ENCODE measurements at places on chromosomes 3 and 15.

DNA sequence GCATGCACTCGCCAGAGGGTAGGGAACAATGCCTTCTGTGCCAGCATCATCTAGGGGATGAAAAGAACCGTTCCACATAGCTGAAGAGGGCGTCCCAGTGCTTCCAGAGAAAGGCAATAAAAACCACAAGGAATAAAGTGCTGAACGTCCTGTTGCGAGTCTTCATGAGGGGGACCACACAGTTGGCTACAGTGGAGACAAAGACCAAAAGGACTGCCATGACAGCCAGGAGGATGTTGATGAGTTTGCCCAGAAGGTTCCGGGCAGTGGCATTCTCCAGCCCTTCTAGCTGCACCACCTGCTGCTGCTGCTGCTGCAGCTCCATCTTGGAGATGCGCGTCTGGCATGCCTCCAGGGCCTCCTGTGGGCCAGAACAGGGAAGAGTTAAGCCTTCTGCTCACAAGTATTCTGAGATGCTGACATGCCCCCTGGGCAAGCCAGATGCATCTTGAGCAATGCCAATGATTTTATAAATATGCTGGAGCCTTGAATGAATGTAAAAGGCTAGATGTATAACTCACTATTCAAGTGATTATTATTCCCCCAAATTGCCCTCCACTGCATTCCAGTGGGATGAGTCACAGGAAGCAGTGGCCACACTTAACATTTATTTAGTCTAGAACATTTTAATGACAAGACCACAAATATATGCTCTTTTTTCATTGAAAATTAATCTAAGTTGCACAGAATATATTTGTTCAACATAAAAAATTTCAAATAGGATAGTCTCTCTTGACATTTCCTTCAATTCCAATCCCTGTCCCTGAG, 45.1 kb upstream of the PLXND1 start:
- DNase-seq, result peak; percentile 40

DNA sequence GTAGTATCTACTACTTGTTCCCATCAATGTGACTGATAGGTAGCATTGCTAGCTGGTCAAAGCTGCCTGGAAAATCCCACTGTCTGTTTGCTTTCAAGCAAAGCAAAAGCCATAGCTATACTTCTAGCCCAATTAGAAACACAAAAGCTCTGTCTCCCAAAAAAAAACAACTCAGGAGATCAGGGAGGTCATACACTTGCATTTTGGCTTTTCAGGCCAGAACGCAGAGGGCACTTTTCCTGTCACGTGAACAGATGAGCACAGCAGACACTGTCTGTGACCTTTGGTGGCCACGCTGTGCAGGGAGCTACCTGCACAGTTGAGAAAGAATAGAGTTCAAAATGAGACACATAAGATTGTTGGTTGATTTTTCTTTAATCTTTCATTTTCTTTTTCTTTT, 441.7 kb upstream of the PDZRN3 start:
- no peak for DNase-seq

DNA sequence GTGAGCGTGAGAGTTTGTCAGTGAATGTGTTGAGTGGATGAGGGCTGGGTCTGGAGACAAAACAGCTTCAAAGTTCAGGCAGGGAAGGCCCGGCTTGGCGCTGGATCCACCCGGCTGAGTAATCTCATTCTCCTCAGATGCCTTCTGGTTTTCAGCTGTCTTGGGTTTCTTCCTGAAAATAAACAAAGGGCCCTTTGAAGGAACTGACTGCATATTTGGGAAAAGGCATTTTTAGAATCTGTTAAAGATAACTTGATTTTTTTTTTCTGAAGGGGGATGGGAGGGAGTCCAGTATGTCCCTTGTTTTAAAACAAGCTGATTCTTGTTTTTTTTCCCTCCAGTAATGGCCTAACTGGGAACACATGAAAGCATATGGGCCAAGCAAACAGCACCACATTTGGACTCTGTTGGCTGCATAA, 86.4 kb downstream of the TIGIT start:
- DNase-seq, result peak; percentile 61

DNA sequence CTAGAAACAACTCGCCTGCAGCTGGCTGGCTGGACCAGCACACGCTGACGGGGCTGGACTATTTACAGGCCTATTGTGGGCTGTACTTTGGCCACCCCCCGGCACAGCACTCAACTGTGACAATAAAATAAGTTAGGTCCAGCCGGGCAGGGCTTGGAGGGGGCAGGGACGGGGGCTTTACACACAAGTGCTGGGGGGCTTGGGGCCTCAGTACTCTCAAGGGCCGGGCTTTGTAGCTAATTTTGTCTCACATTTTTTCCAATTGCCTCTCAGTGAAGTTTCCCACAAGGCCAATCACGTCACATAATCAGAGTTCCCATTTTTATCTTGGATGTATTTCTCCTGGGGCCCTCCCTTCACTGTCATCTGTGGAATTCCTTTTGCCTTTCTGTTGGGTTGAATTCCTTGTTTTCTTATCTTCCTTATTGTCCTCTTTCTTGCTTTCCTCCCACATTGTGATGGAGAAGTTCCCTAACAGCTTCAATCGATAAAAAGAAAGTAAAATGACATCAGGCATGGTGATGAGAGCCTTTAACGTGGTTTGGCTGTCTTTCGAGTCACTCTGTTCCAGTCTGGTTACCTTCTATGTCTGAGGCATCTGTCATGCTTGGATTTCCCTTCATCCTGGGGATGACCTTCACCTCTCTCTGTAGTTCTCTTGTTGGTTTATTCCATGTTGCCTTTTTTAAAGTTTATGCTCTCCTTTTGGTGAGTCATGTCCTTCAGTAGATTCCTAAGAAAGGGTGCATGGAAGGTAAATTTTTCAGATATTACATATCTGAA, 44.1 kb upstream of the CMTM7 start:
- no peak for DNase-seq

DNA sequence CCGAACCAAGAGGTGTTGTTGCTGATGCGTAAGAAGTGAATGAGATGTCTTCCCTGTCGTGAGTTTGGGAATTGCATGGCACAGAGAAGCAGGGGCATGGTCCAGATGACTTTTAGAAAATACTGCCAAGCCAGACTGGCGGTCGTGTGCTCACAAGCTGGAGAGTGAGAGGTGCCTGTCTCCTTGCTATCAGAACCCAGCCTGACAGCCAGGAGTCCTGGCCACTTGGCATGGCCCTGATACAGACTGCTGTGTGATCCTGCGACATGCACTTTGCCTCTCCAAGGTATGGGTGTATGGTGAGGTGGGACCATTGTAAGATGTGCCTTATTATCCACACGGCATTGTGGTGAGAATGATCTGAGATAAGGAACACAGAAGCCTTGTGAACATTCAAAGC, 93.0 kb downstream of the SMAD3 start:
- DNase-seq, result no peak

DNA sequence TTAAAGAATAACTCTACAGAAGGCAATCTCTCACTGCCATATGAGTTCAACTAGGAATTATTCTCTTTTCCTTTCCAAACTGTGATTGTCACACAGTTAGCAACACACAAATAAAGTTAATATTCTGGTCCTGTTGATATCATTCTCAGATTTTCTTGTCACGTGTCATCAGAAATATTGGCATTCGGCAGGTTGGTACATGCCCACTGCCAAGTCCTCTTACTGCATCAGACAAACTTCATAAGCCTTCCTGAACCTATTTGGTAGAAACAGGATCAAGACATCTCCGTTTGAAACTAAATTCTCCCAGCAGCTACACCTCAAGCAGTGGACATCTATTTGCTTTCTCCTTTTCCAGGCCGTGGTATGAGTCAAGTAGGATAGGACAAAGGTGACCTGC, 177.9 kb upstream of the SOX2 start:
- no peak for DNase-seq

DNA sequence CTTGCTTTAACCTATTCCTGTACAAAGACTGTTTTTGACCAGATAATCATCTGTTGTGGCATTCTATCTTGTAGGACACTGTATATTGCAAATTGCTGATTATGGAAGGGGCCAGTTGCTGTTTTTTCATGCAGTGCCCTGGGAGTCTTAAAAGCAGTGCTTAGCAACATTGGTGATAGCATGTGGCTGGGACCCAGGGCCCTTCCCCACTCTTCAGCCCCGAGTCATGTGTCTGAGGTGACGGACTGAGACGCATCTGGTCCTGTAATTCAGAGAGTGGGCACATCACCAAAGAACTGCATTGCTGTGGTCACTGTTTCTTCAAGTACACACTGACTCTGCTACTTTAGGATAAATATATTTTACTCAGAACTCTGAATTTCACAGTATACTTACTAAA, 63.4 kb downstream of the SNRK start:
- DNase-seq, result no peak

- no peak for DNase-seq
These were observed 56.4 kb downstream of the NCEH1 start for GRCh38 chr3:172654470-172654869.

GRCh38 chr3:184399410-184399809, 19.6 kb downstream of the CHRD start:
- DNase-seq, result peak; percentile 42

DNA sequence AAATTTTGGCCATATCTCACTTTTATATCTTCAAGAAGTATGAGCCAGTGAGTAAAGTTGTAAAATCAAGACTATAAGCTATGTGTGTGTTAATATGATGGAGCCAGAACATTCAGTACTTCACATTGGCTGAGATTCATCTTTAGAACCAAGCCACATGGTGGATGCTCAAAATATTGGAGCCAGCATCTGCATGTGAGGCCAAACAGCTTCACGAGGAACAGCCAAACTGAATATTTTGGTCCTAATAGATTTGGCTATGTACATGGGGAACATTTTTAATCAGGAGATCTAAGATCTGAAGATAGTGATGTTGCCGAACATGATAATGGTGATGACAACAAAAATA, 1089.8 kb downstream of the TUSC7 start:
- DNase-seq, result no peak

DNA sequence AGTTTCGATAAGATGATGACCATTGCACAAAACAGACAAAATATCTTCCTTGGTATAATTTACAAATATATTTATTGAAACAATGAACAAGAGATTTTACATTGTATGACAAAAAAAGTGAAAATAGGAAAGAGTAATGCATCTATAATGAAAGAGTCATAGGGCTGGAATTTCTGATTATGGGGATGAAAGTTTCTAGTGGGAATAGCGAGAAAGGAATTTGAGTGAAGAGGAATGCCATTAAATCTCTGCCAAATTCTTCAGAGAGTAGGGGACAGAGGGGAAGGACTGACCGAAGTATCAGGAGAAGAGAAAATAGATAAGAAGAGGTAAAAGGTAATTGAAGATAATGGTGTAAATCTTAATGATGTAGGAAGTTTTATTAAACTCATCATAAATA, 125.4 kb downstream of the VGLL3 start:
- no peak for DNase-seq

DNA sequence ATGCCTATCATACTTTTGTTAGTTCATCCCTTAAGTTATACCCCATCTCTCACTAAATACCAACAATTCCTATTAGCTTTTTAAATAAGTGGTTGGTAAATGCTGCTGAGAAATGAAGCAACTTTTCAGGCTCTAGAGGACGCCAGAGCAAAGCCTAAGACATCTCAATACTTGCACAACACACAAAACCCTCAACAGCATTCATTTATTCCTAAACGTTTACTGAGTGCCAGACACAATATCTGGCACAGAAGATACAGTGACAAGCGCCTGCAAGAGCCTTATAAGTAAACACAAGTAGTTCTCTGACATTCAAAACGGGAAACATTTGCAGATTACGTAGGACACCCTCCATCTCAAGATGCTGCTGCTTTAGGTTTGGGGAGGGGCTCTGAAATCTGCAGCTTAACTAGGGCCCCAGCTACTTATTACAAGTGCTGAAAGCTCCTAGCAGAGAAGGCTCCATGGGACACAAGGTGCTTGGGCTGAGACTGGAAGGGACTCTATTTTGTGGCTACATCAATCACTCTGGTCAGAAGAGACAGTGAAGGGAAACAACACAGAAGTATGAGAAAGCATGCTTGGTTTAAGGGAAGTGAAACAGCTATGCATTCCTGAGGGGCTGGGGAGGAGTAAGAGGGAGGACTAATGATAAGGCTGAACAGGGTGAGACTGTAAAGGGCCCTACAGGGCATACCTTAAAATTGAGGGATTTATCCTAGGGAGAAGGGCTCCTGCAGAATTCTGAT, 311.3 kb downstream of the PLCL2 start:
- no peak for DNase-seq

DNA sequence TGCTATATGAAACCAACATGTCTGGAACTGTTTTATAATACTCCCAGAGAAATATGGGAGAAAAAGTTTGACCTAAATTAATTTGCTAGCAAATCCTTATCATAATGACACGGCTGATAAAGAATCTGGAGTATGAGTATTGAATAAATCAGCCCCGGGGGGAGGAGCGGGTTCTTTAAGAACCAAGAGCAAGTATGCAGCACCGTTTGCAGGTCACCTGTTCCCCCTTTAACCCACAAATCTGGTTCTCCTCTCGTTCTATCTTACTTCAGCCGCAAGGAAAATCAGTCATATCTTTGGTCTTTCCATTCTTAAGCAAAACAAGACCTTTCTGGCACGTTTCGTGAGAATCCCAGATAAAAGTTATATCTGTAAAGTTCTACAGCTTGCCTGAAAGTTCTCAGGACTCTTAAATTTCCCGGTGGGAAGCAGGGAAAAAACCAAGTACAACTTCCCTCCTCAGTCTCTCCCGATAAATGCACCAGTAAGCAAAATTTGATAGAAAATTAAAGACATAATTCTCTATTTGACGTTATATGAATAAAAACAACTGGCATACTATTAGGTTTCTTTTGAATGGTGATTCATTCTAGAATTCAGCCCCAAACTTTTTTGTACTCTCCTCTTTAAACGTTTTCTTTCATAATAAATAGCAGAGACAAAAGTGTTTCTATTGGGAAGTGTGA, 348.6 kb downstream of the ZBBX start:
- no peak for DNase-seq

GRCh38 chr3:108124337-108125152, 33.7 kb upstream of the CD47 start:
- DNase-seq, result no peak

GRCh38 chr15:75573648-75574384, 5.3 kb downstream of the PTPN9 start:
- no peak for DNase-seq

DNA sequence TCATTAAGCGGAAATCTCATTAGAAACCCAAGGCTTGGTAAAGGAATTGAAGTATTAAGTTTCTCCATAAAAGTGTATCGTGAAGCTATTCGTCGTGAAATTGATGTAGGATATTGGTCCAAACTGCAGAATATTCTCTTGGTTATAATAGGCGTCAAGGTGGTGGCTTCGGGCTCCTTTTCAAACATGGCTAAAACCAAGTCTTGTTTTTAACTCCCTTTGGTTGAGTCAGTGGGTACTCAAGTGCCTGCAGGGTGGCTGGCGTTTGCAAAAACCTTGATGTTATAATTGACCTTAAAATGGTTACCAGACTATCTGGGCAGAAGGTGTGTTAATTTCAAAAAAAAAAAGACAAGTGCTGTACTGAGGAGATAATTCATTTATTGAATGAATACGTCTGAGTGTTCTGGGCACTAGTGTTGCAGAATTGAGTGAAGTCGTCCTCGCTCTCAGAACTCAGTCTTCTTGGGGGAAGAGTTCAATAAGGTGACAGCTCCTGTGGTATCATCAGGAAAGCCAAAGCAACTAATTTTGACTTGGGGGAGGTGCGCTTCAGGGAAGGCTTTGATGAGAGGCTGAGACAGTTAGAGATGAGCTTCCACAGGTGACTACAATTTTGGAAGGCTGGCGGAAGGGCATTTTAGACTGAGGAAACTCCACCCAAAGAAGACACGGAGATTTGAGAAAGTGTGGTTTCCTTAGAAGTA, 1.5 kb downstream of the UBE2Q2 start:
- DNase-seq, result no peak

GRCh38 chr3:171245796-171246765, 214.1 kb downstream of the TNIK start:
- DNase-seq, result no peak

- DNase-seq, result no peak
These were observed 228.8 kb downstream of the DIPK2A start for GRCh38 chr3:144200466-144200865.

GRCh38 chr3:84601303-84601702, 357.5 kb upstream of the CADM2 start:
- no peak for DNase-seq
